Thyroid gland (tissue), 4 donors: ENCODE measurements at places on chromosomes 3 and 15. TPM values are rescaled to one million over a fixed set of nuclear protein-coding genes. Genes with fewer than 3 reads are reported as not detected.
A peak's percentile ranks its signal among the peaks of the same experiment; 100 is the strongest.

- DNase-seq: no peak
- H3K27ac ChIP-seq: no peak overlapping the region
- H3K27me3 ChIP-seq: no peaks in the 10 kb centered on the region
- H3K36me3 ChIP-seq: no peaks in the 10 kb centered on the region
Measured at GRCh38 chr3:117141812-117142211, 432.2 kb downstream of the TUSC7 start.

GRCh38 chr15:70376929-70377691 lies 279.4 kb upstream of the TLE3 start:
- no peak overlapping the region for H3K4me3 ChIP-seq
- DNase-seq: peak; percentile 45
- no peaks in the 10 kb centered on the region for H3K36me3 ChIP-seq
- no peaks in the 10 kb centered on the region for H3K27me3 ChIP-seq

GRCh38 chr3:118001380-118001779 lies 1033.3 kb downstream of the IGSF11 start:
- H3K27me3 ChIP-seq: no peaks in the 10 kb centered on the region
- no peak overlapping the region for H3K27ac ChIP-seq
- no peak overlapping the region for H3K4me3 ChIP-seq
- DNase-seq: no peak
- H3K4me1 ChIP-seq: no peaks in the 10 kb centered on the region
- no peaks in the 10 kb centered on the region for H3K36me3 ChIP-seq

- H3K4me1 ChIP-seq: no peaks in the 10 kb centered on the region
- H3K36me3 ChIP-seq: no peaks in the 10 kb centered on the region
- DNase-seq: no peak
- no peaks in the 10 kb centered on the region for H3K27me3 ChIP-seq
- no peak overlapping the region for H3K4me3 ChIP-seq
Measured at GRCh38 chr3:99999536-99999935, 114.8 kb downstream of the FILIP1L start.

DNA sequence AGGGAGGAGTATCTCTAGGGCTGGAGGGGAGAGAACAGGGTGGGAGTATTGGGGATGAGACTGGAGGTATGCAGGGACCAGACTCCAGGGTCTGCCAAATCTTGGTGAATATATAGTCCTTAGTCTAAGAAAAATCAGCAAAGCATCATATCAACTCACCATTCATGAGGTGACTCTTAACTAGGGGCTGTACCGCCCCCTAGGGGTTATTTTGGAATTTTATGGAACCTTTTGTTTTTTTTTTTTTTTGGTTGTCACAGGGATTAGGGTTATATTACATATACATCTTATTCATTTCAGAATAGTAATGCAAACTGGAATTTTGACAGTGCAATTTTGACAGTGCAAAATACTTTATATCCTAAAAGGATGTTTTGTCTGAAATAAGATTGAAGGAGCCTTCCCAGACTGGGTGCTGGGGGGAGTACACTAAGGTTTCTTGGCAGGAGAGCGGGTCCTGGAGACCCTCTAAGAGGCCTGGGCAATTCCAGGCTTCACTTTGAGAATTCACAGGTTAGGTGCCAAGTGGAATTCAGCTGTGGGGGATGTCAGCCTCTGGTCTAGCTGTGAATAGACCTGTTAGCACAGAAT lies 7.5 kb downstream of the CMTM7 start:
- H3K27me3 ChIP-seq: no peaks in the 10 kb centered on the region
- DNase-seq: no peak
- H3K36me3 ChIP-seq: no peaks in the 10 kb centered on the region
- H3K27ac ChIP-seq: peak overlapping the region; percentile 97
- peaks cover 36% of the 10 kb centered on the region for H3K4me1 ChIP-seq

Gene FOXL2
- not detected for total RNA-seq

Gene LRRIQ4
- not detected for total RNA-seq

Gene A4GNT
- not detected for total RNA-seq
